Bronchial epithelial cell (primary cell): ENCODE measurements at places on chromosomes 6 and 20.
A peak's percentile ranks its signal among the peaks of the same experiment; 100 is the strongest.

DNA sequence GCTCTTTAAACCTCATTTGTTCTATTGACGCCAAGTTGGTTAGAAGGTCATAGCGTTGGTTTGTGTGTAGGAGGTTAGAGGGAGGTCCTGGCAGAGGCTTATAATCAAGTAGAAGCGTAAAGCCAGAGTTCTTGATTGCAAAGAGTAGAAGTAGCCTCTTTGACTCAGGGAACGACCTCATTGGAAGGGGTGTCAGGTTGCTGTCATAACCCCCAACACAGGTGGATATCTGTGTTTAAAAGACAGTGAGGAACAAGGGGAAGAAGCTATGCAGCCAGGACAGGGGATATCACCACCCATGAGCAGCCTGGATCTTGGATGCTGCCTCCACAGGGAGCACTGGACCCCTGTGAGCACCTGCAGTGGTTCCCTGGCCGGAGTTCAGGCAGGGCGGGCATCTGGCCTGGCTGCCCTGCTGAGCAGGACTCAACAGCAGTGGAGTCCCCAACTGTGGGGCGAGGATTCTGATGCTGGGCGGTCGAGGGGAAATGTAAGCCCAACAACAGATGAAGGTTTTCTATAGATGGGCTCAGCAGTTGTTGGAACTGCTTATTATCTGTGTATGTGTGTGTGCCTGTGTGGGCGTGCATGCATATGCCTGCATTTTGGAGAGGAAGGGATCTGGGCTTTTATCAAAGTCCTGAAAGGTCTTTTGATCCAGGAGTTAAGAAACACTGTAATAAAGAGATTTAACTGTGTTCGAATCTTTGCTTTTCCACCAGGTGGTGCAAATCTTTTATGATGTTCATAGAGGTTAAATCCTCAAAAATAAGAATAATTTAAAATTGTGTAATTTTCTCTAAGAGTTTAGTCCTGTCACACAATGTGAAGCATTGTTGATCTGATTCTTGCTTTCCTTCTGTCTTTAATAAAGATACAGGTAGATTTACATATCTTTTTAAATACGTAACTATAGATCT, 27.7 kb downstream of the HIVEP1 start:
- DNase-seq: no peak

- peak; percentile 76 for DNase-seq
Observed at GRCh38 chr6:20404641-20405032, 3.0 kb downstream of the E2F3 start.

GRCh38 chr6:95923518-95923917, 92.3 kb upstream of the FUT9 start:
- DNase-seq: peak; percentile 16

DNA sequence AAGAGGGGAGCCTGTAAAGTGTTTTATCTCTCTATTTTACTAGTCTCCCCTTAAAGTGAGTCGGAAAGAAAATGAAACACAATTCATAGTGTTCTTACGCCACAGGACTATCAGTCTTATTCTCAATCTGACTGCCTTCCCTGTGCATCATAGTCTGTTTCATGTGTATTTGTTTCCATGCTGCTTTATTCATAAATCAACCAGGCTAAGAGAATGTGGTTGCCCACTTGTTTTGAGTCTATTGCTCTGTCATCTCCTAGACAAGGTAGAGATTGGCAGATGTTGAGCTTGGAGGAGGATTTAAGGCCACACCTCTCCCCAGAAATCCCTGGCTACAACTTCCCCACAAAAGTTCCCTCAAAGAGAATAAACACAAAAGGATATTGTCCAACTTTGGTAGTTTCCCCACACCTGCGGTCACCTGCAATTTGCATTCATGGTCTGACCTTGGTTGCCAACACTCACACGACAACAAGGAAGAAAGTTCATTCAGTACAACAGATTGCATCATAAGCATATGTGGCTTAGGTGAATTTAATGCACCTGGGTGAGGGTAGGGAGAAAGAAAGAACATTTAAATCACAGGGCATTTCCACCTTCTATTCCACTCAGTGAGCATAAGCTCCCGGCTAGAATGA, 167.1 kb upstream of the FBXL4 start:
- DNase-seq: no peak

DNA sequence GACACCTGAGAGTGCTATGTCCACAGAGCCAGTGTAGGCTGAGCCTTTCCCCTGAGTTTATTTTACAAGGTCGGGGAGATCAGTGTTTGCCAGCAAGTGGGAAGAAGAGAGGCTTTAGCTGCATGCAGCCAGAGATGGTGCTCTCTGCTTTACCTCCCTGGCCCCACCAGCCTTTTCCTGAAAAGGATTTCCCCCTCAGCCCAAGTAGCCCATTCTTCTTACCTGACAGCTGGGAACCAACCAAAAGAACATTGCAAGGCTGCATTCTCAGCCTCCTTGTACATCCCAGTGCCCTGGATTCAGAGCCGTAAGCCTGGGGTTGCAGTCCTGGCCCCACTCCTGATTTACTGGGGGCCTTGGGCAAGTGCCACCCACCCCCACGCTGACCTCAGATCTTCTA, 16.9 kb downstream of the SNPH start:
- no peak for DNase-seq

- DNase-seq: peak; percentile 54
Observed at GRCh38 chr6:98769546-98769945, 64.8 kb upstream of the POU3F2 start.

- peak; percentile 95 for DNase-seq
Observed at GRCh38 chr6:137000825-137001224, 43.9 kb downstream of the IL20RA start.

- no peak for DNase-seq
Observed at GRCh38 chr6:105024803-105025202, 67.9 kb downstream of the LIN28B start.

DNA sequence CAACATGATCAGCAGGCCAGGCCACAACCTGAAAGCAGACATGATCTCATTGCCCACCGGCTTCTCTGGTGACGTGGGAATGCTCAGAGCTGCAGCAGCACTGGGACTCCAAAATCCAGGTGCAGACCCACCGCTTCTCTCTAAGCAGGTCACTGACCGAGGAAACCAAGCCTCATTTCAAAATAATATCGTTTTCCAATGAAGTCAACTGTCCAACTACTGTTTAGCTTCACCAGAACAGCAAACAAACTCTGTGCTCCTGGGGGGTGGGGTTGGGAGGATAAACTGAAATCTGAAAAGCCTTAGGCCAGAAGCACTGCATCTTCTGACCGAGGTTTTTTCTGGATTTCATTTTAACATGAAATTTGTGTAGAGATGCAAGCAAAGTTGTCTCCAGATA, at the start of gene GPLD1:
Gene GPLD1, minus strand, starts transcription at position 109 of the 400 bp plus-strand sequence. Its CDS starts 67 bp downstream, at position 42.
- DNase-seq: no peak

- peak; percentile 85 for DNase-seq
Observed at GRCh38 chr6:72950114-72950860, 275.0 kb downstream of the KHDC1L start.

- no peak for DNase-seq
Observed at GRCh38 chr6:52361414-52361944, 472 bp upstream of the PAQR8 start.

- DNase-seq: no peak
Observed at GRCh38 chr6:33696548-33697518, 14.7 kb downstream of the UQCC2 start.

DNA sequence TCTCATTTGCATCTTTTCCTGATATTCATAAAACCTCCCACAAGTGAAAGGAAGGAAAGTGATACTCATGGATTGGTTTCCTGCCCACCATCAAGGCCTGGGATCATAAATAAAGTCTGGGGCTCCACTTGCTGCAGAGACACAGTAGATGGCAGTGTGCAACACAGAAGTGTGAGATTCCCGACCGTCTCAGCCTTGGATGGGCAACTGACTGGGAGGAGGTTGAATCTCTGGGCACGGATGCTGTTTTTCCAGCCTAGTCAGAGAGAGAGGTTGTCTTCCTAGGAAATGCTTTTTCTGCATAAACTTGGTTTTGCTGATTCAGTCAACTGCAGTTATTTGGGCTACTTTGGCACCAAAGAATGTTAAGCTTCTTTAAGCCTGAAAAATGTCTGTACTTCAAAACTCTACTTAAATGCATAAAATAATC, 9.9 kb upstream of the RFPL4B start:
- peak; percentile 61 for DNase-seq

DNA sequence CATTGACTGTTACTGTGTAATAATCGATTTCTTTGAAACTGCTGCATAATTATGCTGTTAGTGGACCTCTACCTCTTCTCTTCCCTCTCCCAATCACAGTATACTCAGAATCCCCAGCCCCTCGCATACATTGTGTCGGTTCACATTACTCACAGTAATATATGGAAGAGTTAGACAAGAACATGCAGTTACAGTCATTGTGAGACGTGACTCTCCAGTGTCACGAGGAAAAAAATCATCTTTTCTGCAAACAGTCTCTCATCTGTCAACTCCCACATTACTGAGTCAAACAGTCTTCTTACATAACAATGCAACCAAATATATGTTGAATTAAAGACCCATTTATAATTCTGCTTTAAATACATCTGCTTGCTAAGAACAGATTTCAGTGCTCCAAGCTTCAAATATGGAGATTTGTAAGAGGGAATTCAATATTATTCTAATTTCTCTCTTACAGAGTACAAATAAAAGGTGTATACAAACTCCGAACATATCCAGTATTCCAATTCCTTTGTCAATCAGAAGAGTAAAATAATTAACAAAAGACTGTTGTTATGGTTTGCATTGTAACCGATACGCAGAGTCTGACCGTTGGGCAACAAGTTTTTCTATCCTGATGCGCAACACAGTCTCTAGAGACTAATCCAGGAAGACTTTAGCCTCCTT, 113.3 kb downstream of the TMEM242 start:
- no peak for DNase-seq

GRCh38 chr6:35170891-35171290, 29.8 kb upstream of the TCP11 start:
- no peak for DNase-seq

DNA sequence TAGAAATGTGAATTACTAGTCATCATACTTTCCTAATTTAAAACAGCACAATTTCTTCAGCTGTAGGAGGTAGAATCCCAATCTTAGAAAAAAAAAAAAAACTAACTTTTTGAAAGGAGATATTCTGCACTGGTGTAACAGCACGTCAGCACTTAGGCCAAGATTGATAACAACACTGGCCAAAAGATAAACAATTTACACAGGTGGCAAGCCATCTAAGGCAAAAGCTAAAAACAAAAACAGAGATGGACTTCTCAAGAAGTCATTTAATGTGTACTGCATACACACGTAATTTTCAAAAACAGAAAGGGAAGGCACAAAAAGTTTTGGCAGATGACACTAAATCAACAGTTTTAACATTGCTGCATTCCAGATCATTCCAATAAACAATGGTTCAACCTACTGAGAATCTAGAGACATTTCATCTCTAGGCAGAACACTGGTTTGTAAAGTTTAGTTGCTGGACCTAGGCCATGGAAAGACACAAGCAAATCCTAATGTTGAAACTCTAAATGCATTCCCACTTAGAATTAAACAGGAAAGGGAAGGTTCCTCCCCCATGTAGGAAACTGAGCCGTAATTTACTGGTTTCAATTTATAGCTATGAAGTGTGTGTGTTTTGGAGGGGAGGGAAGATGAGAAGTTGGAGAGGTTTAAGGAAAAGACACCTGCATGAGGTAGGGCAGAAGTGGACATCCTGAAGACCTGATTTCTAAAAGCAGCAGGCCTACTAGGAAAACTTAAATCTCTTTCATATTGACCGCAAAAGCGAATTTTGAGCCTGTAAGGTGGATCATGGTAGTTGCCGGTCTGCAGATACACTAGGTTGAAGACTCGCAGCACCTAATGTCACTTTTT, 1.3 kb downstream of the GCLC start:
- no peak for DNase-seq

GRCh38 chr20:60013296-60014139, 55.3 kb downstream of the CDH26 start:
- DNase-seq: peak; percentile 51

- DNase-seq: no peak
Observed at GRCh38 chr20:36421641-36422040, 115.5 kb downstream of the DLGAP4 start.
